ENCODE measurements at places on chromosomes 13 and 19. TPM values are rescaled to one million over a fixed set of nuclear protein-coding genes. Genes with fewer than 3 reads are reported as not detected.

The SHISA7 gene
- total RNA-seq: 1.4 TPM

- H3K36me3 ChIP-seq: no peaks in the 10 kb centered on the region
- H3K27ac ChIP-seq: no peak overlapping the region
- no peak overlapping the region for H3K4me3 ChIP-seq
- H3K27me3 ChIP-seq: no peaks in the 10 kb centered on the region
- no peak for DNase-seq
- H3K4me1 ChIP-seq: no peaks in the 10 kb centered on the region
Measured at GRCh38 chr19:46442808-46443450, 14.2 kb upstream of the PNMA8C start.

- no peaks in the 10 kb centered on the region for H3K27me3 ChIP-seq
- DNase-seq: no peak
- no peak overlapping the region for H3K27ac ChIP-seq
- no peaks in the 10 kb centered on the region for H3K36me3 ChIP-seq
Measured at GRCh38 chr13:40152145-40152544, 496.7 kb downstream of the COG6 start.

The MYCBP2 gene
- 78.0 TPM for total RNA-seq

GRCh38 chr13:114017028-114017630 lies 43.3 kb upstream of the C13orf46 start:
- H3K4me3 ChIP-seq: no peak overlapping the region
- H3K36me3 ChIP-seq: no peaks in the 10 kb centered on the region
- H3K4me1 ChIP-seq: no peaks in the 10 kb centered on the region
- peak; percentile 62 for DNase-seq
- no peaks in the 10 kb centered on the region for H3K27me3 ChIP-seq
- no peak overlapping the region for H3K27ac ChIP-seq

- no peaks in the 10 kb centered on the region for H3K36me3 ChIP-seq
- no peak overlapping the region for H3K4me3 ChIP-seq
- no peak overlapping the region for H3K27ac ChIP-seq
- peaks cover 10% of the 10 kb centered on the region for H3K4me1 ChIP-seq
- no peaks in the 10 kb centered on the region for H3K27me3 ChIP-seq
Measured at GRCh38 chr13:35162420-35162819, 220.3 kb downstream of the NBEA start.

DNA sequence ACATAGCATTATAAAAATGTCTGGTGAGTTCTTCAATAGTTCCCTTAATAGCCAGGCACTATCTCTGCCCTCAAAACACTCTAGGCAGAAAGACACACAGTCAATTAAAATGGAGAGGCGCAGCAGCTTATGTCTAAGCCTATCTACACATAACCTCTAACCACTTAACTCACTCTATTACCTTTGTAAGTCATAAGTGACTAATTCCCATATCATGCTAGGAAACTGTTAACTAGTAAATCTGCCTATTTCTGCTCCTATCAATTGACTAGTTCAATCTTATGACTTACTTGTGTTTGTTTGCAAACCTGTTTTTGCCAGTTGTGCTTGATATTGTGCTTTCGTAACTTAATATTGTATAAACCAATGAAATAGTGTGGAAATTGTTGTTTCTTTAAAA lies 3.2 kb downstream of the CCDC122 start:
- peaks cover 33% of the 10 kb centered on the region for H3K4me1 ChIP-seq
- peaks cover 12% of the 10 kb centered on the region for H3K27me3 ChIP-seq
- no peak overlapping the region for H3K4me3 ChIP-seq

- no peak overlapping the region for H3K4me3 ChIP-seq
- no peak overlapping the region for H3K27ac ChIP-seq
- DNase-seq: no peak
Measured at GRCh38 chr13:34156841-34157365, 339.0 kb downstream of the RFC3 start.

DNA sequence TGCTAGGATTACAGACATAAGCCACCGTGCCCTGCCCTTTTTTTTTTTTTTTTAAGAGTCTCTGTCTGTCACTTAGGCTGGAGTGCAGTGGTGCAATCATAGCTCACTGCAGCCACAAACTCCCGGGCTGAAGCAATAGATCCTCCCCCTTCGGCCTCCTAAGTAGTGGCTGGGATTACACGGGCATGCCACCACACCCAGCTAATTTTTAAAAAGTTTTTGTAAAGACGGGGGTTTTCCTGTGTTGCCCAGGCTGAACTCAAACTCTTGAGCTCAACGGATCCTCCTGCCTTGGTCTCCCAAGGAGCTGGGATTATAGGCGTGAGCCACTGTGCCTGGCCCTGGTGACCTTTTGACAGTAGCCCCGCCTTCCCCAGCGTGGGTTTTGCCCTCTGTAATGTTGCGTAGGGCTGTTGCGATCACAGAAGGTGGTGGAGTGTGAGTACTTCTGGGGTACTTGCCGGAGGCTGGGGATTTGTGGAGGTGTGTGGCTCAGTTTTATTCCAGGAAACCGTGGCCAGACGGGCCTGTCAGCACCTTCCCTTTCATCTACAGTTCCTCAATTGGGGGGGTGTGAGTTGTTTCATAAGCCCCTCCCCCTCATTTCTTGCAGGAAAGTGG lies 11.6 kb upstream of the RETN start:
- H3K27me3 ChIP-seq: peaks cover 20% of the 10 kb centered on the region
- no peaks in the 10 kb centered on the region for H3K4me1 ChIP-seq
- no peaks in the 10 kb centered on the region for H3K36me3 ChIP-seq
- DNase-seq: no peak
- no peak overlapping the region for H3K27ac ChIP-seq

DNA sequence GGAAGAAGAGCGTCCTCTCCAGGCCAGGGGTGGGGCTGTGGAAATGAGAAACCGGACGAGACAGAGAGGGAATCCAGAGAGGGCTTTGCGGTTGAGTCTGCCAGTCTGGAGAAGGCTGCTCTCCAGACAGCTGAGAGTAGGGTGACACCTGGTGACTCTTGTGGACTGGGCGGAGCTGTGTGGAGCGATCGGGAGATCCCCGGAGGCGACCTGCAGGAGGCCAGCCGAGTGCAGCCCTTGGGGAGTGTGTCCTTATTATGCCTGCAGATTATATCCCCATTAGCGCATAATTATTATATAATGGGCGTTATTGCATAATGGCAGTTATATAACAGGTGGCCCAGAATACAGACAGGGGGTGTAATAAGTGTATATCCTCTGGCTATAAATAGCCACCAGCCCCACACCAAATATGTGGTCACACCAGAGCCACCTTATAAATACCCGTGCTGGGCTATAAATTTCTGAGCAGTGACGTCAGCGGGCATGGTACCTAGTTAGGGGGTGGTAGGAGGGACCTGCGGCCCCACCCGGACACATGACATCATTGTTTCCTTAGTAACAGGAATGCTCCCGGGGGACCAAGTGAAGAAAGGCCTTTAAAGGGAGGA lies 41.2 kb downstream of the NFIX start:
- H3K4me1 ChIP-seq: peaks cover 8% of the 10 kb centered on the region
- no peaks in the 10 kb centered on the region for H3K36me3 ChIP-seq
- H3K27ac ChIP-seq: no peak overlapping the region
- DNase-seq: no peak

GRCh38 chr19:12098040-12098439 lies 33.5 kb downstream of the ZNF844 start:
- H3K4me1 ChIP-seq: 0 out of 2 replicates have a peak, but pooled peaks cover 3% of the 10 kb centered on the region
- no peaks in the 10 kb centered on the region for H3K27me3 ChIP-seq
- no peak overlapping the region for H3K27ac ChIP-seq
- no peak overlapping the region for H3K4me3 ChIP-seq
- no peak for DNase-seq
- H3K36me3 ChIP-seq: peaks cover 47% of the 10 kb centered on the region

The ZNF586 gene
- total RNA-seq: 16.9 TPM

- H3K36me3 ChIP-seq: no peaks in the 10 kb centered on the region
- peak overlapping the region; percentile 81 for H3K4me3 ChIP-seq
- peak; percentile 1 for DNase-seq
- peaks cover 10% of the 10 kb centered on the region for H3K4me1 ChIP-seq
- peak overlapping the region; percentile 90 for H3K27ac ChIP-seq
Measured at GRCh38 chr13:46051968-46052318, 603 bp downstream of the ZC3H13 start.

The TSSK6 gene
- 4.9 TPM for total RNA-seq

The SLC6A16 gene
- total RNA-seq: 0.31 TPM

GRCh38 chr13:47816831-47817230 lies 184.2 kb downstream of the SUCLA2 start:
- no peak overlapping the region for H3K27ac ChIP-seq
- H3K4me3 ChIP-seq: no peak overlapping the region
- no peaks in the 10 kb centered on the region for H3K36me3 ChIP-seq
- H3K4me1 ChIP-seq: peaks cover 24% of the 10 kb centered on the region
- peak; percentile 70 for DNase-seq

- no peak for DNase-seq
- H3K4me3 ChIP-seq: no peak overlapping the region
- no peaks in the 10 kb centered on the region for H3K4me1 ChIP-seq
- H3K27me3 ChIP-seq: no peaks in the 10 kb centered on the region
- no peaks in the 10 kb centered on the region for H3K36me3 ChIP-seq
Measured at GRCh38 chr13:109309625-109310363, 476.6 kb downstream of the IRS2 start.

DNA sequence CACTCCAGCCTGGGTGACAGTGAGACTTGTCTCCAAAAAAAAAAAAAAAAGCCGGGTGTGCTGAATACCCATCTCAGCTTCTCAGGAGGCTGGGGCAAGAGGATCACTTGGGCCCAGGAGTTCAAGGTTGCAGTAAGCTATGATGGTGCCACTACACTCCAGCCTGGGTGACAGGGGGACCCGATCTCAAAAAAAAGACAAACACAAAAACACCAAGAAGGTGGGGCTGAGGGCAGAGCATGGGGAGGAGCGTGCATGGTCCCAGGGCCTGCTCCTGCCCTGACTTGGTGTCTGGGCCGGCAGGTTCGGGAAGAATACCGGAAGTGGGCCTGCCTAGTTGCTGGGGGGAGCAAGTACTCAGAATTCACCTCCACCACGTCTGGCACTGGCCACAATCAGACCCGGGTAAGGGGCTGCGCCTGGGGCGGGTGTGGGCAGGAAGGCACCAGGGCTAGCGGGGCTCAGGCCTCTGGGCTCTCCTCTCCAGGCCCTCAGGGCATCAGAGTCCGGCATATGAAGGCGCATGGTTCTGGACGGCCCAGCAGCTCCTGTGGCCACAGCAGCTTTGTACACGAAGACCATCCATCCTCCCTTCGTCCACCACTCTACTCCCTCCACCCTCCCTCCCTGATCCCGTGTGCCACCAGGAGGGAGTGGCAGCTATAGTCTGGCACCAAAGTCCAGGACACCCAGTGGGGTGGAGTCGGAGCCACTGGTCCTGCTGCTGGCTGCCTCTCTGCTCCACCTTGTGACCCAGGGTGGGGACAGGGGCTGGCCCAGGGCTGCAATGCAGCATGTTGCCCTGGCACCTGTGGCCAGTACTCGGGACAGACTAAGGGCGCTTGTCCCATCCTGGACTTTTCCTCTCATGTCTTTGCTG lies 11.3 kb downstream of the DDX39A start:
- no peak for DNase-seq
- H3K4me1 ChIP-seq: peaks cover 5% of the 10 kb centered on the region
- no peak overlapping the region for H3K4me3 ChIP-seq
- no peak overlapping the region for H3K27ac ChIP-seq
- H3K36me3 ChIP-seq: peaks cover 34% of the 10 kb centered on the region

The ZNF358 gene
- 52.9 TPM for total RNA-seq

The ATP4B gene
- total RNA-seq: not detected

DNA sequence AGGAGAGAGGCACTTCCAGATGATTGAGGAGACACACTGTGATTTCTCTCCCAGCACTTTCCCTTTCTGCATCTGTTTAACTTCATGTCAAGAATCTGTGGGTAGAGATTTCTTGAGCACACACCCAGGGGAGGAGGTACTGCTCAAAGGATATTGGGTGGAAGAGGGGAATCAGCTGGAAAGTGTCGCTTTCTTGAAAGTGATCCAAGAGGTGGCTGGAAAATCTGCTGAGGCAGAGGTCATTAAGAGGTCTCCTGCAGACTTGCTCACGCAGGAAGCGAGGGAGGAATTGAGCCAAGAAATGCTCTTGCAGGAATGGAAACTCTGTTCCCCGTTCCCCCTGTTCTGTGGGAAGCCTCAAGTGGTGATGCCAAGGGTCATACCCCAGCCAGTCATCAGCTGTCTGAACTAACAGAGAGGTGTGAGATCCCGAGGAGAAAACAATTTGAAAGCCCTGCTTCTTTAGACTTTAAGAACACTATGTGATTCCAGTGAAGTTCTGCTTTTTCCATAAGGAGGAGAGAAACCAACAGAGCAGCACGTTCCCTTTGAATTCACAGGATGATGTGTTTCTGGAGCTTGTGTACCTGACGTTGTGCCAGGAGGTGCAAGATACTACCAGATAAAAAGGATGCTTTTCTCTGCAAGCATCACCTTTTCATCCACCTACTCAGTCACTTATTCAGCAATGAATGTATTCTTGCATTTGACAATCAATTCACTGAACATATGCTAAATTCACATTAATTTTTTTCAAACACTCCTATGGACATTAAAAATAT lies 163.4 kb upstream of the GPR12 start:
- H3K27ac ChIP-seq: no peak overlapping the region
- no peaks in the 10 kb centered on the region for H3K27me3 ChIP-seq
- H3K4me3 ChIP-seq: no peak overlapping the region

GRCh38 chr19:31506102-31506501 lies 156.9 kb upstream of the TSHZ3 start:
- DNase-seq: no peak
- H3K4me3 ChIP-seq: no peak overlapping the region
- H3K4me1 ChIP-seq: no peaks in the 10 kb centered on the region
- no peak overlapping the region for H3K27ac ChIP-seq
- no peaks in the 10 kb centered on the region for H3K27me3 ChIP-seq

DNA sequence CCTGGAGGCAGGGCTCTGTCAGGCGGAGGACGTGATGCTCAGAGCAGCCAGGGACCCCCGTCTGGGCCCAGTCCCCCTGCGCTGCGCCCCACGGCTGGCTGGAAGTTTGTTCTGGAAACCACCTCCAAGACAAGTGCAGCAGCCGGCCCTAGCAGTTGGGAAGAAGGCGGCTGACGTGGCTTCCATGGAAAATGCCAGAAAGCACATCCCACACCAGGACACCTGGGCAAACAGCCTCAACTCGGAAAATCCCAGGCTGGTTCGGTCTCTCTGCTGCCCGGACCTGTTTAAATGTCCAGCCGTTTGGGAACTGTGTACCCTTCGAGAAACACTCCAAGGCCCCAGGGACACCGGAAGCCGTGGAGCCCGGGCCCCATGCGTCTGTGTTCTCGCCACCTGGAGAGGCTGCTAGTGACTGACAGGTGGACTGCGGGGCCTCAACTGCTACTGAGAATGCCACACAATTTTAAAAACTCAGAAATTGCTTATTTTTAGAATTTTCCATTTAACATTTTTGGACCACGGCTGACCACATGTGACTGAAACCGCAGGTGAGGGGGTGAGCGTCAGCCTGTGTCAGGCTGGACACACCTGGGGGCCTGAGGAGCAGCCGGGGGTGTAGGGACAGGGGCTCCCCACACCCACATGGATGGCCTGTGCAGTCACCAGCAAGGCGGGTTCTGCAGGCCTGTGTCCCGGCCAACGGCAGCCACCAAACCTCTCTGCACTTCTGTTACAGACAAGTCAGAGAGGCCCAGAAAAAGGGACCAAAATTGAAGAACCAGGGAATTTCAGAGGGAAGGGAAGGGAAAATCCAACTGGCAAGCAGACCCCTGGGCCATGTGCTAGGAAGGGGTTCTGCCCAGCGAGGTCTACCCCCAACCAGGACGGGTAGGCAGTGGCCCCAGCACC lies 31.7 kb downstream of the RASA3 start:
- no peak overlapping the region for H3K27ac ChIP-seq
- H3K4me1 ChIP-seq: no peaks in the 10 kb centered on the region
- no peaks in the 10 kb centered on the region for H3K36me3 ChIP-seq
- no peaks in the 10 kb centered on the region for H3K27me3 ChIP-seq
- DNase-seq: no peak

- H3K27me3 ChIP-seq: no peaks in the 10 kb centered on the region
- H3K27ac ChIP-seq: no peak overlapping the region
- H3K36me3 ChIP-seq: no peaks in the 10 kb centered on the region
- no peak overlapping the region for H3K4me3 ChIP-seq
- H3K4me1 ChIP-seq: no peaks in the 10 kb centered on the region
- no peak for DNase-seq
Measured at GRCh38 chr19:15488489-15489226, 9.4 kb upstream of the PGLYRP2 start.
